Mesendoderm (in vitro differentiated cells): ENCODE measurements at places on chromosomes 7 and 10.

- DNase-seq = peak; percentile 40
Measured at GRCh38 chr7:77351539-77352004, 64.6 kb downstream of the GSAP start.

DNA sequence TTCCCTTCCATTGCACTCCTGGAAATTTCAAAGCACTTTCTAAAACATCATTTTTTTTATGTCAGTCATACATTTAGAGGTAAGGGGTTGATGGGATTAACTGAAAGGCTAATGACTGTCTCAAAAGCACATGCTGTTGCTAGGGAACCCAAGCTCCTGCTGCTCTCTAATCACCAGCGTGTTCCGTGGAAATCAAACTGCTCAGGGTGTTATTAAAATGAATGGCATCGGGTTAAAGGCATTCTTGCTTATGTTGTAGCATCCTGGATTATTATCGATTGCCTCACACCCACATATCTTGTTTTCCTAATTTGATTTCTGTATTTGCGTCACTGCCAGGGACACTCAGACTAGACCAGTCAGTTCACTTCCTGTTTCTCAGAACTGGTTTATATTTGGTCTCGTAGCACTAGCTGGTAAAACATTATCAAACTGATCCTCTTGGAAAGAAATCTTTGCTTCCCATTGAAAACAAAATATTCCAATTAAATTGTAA lies 216.5 kb upstream of the MKLN1 start:
- peak; percentile 70 for DNase-seq

DNA sequence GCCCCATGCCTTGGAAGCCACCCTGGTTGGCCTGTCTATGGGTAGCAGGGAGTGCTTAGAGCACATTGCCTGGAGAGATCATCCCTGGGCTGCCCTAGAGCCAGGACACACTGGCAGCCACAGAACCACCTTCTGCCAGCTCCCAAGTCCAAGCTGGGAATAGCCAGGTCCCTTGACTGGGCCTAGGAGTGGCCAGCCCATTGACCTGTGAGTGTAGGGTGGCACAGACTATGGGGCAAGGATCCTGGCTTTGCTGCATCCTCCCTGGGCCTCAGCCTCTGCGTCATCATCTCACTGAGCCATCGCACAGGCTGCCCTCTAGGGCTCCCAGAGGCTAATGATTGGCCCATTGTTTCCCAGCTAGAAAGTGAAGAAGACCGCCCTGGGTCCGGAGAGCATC lies 7.0 kb downstream of the AQP1 start:
- DNase-seq = no peak

- no peak for DNase-seq
Measured at GRCh38 chr7:11951909-11952308, 119.9 kb upstream of the THSD7A start.

DNA sequence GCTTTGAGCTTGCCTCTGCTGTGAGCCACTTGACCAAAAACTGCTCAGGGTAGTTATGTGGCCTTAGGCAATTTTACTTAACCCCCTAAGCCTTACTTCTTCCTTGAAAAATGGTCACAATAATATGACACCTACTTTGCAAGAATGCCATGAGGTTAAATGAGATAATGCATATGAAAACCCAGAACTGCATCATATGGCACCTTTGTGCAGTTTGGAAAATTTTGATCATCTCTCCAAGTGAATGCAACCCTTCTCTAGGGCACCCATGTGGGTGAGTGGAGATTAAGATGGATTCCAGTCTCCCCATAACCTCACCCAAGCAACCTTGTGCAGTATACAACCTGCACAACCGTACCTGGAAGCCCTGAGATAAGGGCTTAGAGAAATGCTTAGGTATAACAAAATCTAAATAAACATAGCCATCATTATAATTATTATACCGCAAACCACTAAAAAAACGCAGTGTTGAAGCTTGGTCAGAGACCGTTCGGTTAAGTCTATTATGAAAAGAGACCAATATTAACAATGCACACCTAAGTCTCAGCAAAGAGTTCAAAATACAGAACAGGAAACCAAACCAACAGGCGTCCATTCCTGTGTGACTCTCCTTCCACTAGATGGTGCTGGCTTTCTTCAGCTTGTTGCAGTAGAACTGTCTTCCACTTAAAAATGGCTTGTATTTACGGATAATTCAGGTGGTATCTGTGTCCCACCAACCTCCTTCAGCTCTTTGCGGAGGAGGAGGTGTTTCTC lies 21.0 kb upstream of the ASB15 start:
- peak; percentile 75 for DNase-seq

DNA sequence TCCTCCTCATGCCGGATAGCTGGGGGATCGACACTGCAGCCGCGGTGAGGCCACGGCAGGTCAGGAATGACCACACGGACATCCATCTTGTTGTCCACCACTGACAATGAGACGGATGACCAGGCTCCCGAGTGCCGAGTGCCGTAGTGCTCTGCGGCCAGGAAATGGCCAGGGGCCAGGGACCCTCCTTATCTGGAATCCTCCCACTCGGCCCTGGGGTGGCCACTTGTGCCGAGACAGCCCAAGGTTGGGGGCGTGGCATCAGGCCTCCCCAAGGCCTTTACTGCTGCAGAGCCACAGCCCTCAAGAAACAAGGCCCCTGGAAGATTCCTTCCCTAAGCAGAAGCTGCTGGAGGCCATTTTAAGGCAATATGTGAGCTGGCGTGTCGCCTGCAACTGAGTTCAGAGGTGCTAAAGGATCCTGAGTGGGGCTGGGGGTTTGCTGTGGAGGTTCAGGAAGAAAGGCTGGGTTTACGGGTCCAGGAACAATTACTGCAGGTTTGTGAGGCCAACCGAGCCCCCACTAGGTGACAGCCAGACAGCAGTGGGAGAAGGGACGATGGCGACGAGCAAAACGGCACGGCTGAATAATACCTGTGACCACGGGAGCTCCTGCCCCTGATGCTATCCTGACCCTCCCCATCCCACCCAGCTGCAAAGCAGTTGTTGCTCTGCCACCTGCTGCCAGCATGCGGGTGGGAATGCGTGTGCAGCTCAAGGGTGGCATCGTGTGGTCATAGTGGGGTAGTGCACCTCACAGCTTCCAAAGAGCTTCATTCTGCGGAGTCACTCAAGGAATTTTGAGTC lies 31.6 kb upstream of the LEP start:
- DNase-seq = peak; percentile 85

DNA sequence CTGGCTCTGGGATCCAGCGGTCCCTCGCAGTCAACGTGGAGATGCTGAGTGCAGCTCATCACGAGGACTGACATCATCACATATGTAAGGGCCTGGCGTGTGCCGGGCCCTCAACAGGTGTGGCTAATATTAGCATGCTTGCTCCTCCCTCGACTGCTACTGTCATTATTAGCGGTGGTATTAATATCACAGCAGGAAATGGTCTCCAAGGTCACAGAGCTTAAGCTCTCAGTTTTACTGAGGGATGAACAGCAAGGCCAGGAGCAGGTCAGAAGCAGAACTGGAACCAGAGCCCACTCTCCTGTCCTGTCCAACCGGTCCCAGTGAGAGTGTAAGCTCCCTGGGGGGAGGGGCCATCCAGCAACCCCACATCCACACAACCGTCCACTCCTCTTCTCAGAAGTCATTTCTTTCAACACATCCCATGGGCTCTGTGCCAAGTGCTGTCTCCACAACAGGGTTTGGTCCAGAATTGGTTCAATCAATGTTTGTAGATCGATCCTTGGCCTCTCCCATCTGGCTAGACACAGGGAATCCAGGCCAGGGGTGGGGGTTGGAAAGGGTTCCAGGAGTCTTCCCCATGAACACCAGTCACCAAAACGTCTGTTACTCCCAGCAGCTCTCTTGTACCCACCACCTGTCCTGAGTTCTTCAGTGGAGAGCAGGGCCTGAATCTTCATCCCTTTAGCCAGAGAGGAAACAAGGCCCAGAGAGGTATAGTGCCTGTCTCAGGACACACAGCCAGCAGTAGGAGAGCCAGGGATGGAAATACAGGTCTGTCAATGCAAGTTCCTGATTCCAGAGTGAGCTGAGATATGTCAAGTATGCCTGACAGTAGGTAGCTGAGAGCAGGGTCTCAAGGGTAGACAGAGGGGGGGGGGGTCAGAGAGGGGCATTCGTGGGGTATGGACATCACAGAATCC lies 45.3 kb upstream of the ZMIZ1 start:
- DNase-seq = no peak

DNA sequence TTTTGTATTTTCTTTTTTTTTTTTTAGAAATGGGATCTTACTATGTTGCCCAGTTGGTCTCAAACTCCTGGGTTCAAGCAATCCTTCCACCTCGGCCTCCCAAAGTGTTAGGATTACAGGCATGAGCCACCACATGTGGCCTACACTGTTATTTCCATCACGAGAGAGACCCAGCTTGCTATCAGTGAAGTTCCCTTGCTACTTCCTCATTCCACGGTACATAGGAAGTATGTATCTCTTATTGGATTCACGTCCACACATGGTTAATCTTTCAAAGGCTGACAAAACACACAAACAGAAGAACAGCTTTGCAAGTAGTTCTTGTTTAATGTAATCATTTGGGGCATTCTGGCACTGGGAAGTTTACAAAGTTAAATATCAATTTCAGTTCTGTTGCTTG lies 50.9 kb downstream of the DCLRE1A start:
- DNase-seq = no peak

DNA sequence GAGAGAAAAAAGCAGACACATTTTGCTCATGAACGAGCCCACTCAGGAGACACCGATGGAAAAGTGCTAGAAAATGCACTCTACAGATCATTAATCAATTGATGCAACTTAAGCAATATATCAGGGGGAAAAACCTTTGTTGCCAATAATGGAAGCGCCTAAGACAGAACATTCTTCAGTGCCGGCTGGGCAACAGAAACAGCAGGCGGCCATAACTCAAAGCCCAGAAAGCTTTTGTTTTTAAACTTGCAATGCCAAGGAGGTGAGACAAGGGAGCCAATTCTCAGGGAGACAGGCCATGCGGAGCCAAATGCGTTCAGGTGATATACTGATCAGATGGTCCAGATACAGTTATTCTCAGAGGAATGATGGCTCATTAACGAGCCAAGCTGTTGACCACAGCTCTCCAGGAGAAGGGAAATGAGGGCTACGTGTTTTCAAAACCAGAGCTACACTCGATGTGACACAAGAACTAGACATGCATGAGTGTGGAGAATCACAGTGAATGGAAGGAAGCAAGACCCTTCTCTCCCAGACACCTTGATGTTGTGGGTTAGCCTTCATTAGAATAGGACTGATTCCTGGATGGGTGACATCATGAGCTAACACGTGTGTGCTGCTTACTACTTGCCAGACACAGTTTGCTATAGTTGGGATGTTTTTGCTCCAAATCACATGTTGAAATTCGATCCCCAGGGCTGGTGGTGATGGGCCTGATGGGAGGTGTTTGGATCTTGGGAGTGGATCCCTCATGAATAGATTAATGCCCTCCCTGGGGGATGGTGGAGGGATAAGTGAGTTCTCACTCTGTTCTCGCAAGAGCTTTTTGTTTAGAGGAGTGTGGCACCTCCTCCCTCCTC lies 79.1 kb upstream of the KCNMA1 start:
- peak; percentile 48 for DNase-seq

DNA sequence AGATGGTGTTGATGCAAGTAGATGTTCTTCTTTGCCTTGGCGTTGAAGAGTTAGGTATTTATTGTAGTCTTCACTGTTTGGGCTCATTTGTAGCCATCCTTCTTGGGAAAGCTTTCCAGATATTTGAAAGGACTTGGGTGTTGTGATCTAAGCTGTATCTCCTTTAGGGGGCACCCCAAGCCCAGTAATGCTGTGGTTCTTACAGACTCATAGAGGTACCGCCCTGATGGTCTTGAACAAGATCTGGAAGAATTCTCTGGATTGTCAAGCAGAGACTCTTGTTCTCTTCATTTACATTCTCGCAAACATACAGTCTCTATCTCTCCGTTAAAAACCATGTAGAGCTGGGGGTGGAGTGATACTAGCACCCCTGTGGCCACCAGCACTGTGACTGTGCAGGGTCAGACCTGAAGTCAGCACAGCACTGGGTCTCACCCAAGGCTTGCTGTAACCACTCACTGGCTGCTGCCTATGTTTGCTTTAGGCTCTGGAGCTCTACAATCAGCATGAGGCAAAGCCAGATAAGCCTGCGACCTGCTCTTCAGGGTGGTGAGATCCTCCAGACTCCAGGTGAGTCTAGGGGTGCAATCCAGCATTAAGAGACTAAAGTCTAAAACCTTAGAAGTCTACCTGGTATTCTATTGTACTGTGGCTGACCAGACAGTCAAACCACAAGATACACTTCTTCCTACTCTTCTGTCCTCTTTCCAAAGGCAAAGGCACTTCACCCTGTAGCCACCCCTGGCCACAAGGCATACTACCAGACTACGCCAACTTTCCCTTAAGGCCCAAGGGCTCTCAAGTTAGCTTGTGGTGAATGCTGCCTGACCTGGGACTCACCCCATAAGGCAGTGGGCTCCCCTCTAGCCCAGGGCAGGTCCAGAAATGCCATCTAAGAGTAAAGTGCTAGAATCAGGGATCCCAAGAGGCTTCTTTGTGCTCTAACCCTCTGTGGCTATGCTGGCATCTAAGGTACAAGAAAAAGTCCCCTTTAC lies 209.7 kb upstream of the TMEM196 start:
- DNase-seq = peak; percentile 92

- no peak for DNase-seq
Measured at GRCh38 chr10:111207500-111207899, 130.7 kb downstream of the ADRA2A start.

- DNase-seq = no peak
Measured at GRCh38 chr10:49350846-49351532, 44.9 kb downstream of the DRGX start.

DNA sequence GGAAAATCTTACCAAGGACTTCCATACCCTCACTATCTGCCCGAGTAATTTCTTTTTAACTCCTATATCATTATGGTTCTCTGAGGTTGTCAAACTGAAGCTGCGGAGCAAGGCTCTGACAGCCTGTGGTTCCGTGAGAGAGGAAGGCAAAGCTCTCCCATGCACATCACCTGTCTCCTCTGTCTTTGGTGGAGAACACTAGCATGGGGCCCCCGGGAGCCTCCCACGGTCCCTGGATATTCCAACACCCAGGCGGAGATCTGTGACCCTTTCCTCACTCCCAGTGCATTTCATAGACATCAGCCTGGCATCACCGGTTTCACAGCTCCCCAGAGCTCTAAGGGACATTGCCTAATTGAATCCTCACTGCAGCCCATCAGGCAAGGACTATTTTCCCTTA lies 10.4 kb downstream of the RBP4 start:
- no peak for DNase-seq

DNA sequence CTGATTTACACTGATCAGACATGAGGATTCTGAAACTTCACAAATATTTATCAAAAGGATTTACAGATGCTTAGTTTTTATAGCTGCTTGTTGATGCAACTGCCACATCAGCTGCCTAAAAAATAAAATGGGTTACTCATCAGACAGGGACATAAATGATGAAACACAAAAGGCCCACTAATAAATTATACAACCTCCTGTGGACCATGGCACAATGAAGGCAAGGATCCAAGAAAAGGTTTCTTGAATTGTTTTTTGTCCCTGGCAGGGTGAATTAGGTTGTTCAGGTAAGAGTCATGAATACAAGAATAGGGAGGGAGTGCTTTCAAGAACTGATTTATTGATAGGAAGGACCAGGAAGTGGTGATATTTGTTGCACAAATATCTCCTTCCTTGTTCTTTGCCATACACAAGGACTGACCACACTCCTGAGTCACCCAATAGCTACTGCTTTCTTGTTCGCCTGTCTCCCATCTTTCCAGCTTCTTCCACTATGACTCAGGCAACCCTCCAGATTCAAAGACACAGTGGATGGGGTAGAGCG lies 234.5 kb downstream of the AHR start:
- no peak for DNase-seq

- DNase-seq = peak; percentile 28
Measured at GRCh38 chr7:139034855-139035585, 822 bp downstream of the ZC3HAV1L start.

- DNase-seq = no peak
Measured at GRCh38 chr7:7129381-7129780, 53.0 kb upstream of the C1GALT1 start.
